ENCODE measurements at places on chromosomes 3 and 15.

- no peak for DNase-seq
Measured at GRCh38 chr15:74902295-74903075, 4.2 kb downstream of the FAM219B start.

DNA sequence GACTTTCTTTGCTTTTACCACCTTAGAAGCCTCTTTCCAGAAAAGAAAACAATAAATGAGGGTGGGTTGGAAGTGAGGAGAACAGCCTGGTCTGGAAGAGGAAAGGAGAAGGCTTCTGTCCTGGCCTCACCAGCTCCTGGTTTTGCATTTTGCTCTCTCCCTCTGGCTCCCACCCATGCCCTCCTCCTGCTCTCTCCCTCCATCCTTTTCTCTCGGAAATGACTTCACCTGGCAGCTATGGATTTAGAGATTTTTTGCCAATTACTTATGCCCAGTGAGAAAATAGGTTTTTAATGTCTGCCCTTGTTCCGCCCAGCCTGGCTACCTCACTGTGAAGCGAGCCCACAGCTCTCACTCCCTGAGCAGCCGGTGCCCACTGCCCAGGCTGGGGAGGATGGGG is 77.9 kb upstream of the NTRK3 start:
- DNase-seq = no peak

- DNase-seq = no peak
Measured at GRCh38 chr3:6168256-6168655, 692.7 kb upstream of the GRM7 start.

GRCh38 chr3:128398586-128398985 is 68.1 kb downstream of the DNAJB8 start:
- no peak for DNase-seq
